ENCODE measurements at places on chromosomes 4 and X.

- no peak for DNase-seq
Measured at GRCh38 chrX:101232316-101232715, 12.7 kb downstream of the DRP2 start.

- DNase-seq = no peak
Measured at GRCh38 chr4:135492439-135492838, 1290.8 kb upstream of the PABPC4L start.

- no peak for DNase-seq
Measured at GRCh38 chr4:13546142-13546940, 2.0 kb upstream of the NKX3-2 start.

DNA sequence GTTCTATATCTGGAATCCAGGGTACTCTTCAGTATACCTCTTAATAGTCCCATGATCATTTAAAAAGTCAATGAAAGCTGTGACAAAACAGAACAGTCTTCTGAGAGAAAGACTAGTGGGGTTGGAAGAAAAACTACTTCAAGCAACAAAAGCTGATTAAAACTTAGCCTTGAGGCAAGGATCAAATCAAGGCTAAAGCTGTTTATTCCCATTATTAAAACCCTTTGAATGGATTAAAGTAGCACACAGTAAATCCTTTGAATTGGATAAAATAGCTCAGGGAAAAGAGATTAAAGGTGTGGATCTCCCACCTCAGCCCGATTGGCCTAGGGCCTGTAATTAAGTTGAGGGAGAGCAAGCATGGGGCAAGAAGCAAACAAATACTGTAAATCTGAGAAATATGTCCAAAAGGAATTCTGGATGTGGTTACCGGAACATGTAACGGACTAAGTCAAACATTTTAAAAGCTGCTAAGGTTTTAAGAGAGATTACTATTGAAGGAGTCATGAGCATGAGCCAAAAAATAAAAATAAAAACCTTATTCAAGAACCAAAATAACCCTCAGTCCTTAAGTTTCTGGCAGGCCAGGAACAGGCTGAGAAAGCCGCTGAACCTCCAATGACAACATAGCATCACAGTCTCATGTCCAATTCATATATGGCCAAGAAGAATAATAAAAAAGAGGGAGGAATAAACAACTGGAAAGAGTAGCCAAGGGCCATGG lies 257.3 kb upstream of the NEIL3 start:
- DNase-seq = no peak

- DNase-seq = peak; percentile 0
Measured at GRCh38 chrX:93538575-93538974, 134.8 kb downstream of the NAP1L3 start.

- no peak for DNase-seq
Measured at GRCh38 chr4:182555997-182556418, 312.8 kb downstream of the TENM3 start.

- no peak for DNase-seq
Measured at GRCh38 chr4:81307991-81308390, 93.0 kb upstream of the PRKG2 start.

- DNase-seq = no peak
Measured at GRCh38 chrX:69027181-69028005, 137.9 kb downstream of the PJA1 start.

GRCh38 chrX:1598021-1598875 lies 6.8 kb downstream of the AKAP17A start:
- DNase-seq = no peak

DNA sequence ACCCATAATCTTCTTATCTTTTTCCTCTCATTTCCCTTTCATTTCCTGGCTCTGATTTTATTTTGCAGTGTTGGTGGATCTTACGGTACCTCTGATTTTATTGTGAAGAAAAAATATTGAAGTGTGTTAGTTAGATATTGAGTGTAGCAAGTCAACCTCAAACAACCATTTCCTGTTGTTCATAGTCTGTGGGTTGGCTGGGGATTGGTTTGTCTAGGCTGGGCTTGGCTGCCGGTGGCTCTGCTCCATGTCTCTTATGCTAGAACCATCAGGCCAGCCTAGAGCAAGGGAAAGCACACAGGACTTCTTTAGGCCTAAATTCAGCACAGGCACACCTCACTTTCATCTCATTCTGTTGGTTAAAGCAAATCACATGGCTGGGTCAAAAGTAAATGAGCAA lies 383.1 kb upstream of the LCORL start:
- DNase-seq = no peak

GRCh38 chr4:3384771-3385710 lies 56.7 kb upstream of the HGFAC start:
- DNase-seq = no peak

- DNase-seq = no peak
Measured at GRCh38 chrX:19683358-19683757, 168.1 kb upstream of the MAP3K15 start.

DNA sequence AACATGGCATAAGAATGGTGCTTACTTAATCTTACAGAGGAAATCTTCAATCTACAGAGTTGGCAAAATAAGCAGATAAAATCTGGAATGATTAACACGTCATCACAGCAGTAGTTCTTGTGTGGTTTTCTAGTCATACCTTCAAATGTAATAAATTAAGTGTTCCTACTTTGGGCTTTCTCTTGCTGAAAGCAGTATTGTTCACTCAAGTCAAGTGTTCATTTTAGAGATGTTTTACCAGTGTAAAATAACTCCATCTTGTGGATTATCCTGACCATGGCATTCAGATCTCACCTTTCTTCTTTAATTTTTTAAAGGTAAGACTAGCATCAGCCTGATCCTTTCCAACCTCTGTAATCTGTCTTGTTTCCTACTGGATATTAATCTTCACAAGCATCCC lies 72.9 kb downstream of the ADAMTS3 start:
- peak; percentile 3 for DNase-seq

- DNase-seq = no peak
Measured at GRCh38 chr4:188160406-188160805, 21.2 kb downstream of the TRIML1 start.

DNA sequence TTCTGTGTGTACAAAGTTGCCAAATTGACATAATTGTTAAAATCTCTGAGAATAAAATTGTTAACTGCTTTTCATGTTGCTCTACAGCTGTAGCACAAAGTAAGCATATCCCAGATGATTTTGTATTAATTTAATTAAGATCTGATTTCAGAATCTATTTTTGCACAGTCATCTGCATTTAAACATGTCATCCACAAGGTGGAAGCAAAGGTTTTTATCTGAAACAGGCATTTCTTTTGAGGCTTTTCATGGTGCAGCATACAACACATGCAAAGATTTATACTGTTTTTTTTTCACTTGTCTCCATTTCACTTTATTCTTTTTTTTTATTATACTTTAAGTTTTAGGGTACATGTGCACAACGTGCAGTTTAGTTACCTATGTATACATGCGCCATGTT lies 51.2 kb downstream of the GC start:
- DNase-seq = peak; percentile 46

DNA sequence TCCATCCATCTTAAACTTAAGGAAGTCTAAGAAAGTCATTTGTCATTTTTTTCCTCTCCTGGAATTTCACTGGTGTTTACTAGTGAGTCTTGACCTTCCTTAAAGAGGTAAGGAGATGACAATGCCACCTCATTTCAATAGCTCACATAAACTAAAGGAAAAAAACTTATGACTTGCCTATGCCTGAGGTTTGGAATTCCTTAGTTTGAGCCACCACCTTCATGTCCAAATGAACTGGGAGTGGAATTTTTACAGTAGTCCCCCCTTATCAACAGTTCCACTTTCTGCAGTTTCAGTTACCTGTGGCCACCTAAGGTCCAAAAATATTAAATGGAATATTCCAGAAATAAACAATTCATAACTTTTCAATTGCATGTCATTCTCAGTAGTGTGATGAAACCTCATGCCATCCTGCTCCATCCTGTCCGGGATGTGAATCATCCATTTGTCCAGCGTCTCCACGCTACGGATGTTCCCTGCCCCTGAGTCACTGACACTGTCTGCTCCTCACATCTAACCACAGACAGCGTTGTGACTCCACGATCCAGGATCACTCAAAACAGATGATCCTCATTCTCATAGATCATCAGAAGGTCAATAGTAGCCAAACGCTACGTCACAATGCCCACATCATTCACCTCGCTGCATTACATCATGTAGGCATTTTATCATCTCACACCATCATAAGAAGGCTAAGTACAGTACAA lies 177.4 kb downstream of the SH3KBP1 start:
- DNase-seq = peak; percentile 68

- DNase-seq = no peak
Measured at GRCh38 chrX:747176-747575, 116.6 kb downstream of the SHOX start.

GRCh38 chr4:70196857-70197256 lies 1.3 kb downstream of the ODAM start:
- DNase-seq = no peak

DNA sequence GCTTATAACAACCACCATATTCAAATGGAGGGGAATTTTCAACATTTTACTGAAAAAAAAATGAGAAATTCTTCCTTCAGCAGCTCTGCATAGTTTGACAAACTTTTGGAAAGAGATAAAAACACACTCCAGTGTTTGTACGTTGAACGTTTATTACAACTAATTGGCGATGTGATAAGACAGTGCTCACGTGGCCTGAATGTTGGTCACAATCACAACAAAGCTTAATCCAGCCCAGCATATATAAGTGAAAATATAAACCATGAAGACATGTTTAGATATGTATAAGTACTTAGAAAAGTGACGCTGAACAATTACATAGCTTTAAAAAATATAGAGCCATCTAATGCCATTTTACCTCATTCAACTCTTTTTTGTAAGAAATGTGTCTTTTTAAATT lies 28.7 kb downstream of the AP1S2 start:
- DNase-seq = no peak

- no peak for DNase-seq
Measured at GRCh38 chrX:150616179-150616862, 47.9 kb downstream of the MTM1 start.
